B cell (primary cell): ENCODE measurements at places on chromosomes 13 and 19. TPM values are rescaled to one million over a fixed set of nuclear protein-coding genes. Genes with fewer than 3 reads are reported as not detected.

DNA sequence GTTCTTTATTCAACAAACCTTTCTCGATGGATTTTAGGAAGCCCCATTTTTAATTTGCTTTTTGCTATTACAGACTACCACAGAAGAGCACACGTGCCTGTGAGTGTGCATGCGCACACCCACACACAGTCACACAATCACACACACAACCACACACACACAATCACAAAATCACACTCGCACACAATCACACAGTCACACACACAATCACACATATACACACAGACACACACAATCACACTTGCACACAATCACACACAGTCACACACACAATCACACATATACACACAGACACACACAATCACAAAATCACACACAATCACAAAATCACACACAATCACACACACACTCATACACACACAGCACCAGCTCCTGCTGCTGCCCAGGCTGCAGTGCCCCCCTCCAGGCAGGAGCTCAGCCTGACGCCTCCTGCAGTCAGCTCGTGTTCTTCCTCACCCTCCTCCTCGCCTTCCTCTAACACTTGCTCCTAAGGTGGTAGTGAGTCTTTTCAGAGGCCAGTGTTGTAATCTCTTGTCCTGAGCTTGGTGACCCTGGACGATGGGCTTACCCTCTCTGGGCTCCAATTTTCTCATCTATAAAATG, 125.0 kb upstream of the SOX1 start:
- no peaks in the 10 kb centered on the region for H3K4me1 ChIP-seq
- no peaks in the 10 kb centered on the region for H3K27me3 ChIP-seq
- H3K36me3 ChIP-seq = no peaks in the 10 kb centered on the region
- no peak overlapping the region for H3K27ac ChIP-seq
- DNase-seq = no peak
- no peak overlapping the region for H3K4me3 ChIP-seq

- no peaks in the 10 kb centered on the region for H3K36me3 ChIP-seq
- H3K4me3 ChIP-seq = no peak overlapping the region
- no peaks in the 10 kb centered on the region for H3K4me1 ChIP-seq
Observed at GRCh38 chr13:20828539-20829364, 55.0 kb upstream of the EEF1AKMT1 start.

GRCh38 chr13:25181597-25181996, 9.5 kb upstream of the AMER2 start:
- H3K27me3 ChIP-seq = no peaks in the 10 kb centered on the region
- no peak overlapping the region for H3K4me3 ChIP-seq
- no peak overlapping the region for H3K27ac ChIP-seq
- no peaks in the 10 kb centered on the region for H3K36me3 ChIP-seq
- H3K4me1 ChIP-seq = peaks cover 17% of the 10 kb centered on the region
- no peak for DNase-seq

- no peak overlapping the region for H3K4me3 ChIP-seq
- H3K4me1 ChIP-seq = no peaks in the 10 kb centered on the region
- H3K27ac ChIP-seq = no peak overlapping the region
- peaks cover 4% of the 10 kb centered on the region for H3K27me3 ChIP-seq
- DNase-seq = no peak
- H3K36me3 ChIP-seq = no peaks in the 10 kb centered on the region
Observed at GRCh38 chr13:21741396-21741979, 70.6 kb downstream of the FGF9 start.

CD33 gene
- total RNA-seq = 0.49 TPM in 1 of 2 replicates, not detected in the other
